ENCODE measurements at places on chromosomes 3 and 15. TPM values are rescaled to one million over a fixed set of nuclear protein-coding genes. Genes with fewer than 3 reads are reported as not detected.
A peak's percentile ranks its signal among the peaks of the same experiment; 100 is the strongest.

- DNase-seq = no peak
Observed at GRCh38 chr3:4895838-4896237, 83.4 kb upstream of the BHLHE40 start.

DNA sequence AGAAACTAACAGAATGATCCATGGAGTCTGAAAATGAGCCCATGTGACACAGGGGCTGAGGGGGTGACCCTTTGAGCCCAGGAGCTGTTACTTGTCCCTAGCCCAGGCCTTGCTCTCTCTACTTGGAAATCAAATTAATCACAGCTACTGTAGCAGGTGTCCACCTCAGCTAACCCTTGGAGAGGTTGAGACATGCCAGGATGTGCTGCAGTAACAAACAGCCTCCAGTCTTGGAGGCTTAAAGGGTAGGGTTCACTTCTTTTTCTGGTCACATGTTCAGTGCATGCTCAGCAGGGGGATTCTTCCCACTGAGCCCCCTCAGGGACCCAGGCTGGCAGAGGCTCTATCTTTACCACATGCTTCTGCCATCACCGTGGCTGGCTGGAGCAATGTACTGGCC, 21.4 kb downstream of the TPRA1 start:
- no peak for DNase-seq

The CFAP20DC gene
- 2.9 TPM for total RNA-seq

DNA sequence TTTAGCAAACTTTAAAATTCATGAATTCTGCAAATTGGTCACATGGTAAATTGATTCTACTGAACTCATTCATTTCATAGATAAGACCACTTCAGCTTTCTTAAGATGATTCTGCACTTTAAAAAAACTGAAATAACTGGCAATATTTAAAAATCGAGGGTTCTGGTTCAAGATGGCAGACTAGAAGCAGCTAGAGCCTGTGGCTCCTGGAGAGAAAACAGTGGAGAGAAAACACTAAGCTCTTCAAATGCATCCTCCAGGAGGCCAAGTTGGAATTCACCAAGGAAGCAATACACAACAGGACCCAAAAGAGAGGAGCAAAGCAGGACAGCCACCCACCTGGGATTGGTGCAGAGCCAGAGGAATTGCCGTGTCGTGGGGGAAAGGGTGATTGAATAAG, 132.1 kb downstream of the SPATA16 start:
- DNase-seq = no peak

DNA sequence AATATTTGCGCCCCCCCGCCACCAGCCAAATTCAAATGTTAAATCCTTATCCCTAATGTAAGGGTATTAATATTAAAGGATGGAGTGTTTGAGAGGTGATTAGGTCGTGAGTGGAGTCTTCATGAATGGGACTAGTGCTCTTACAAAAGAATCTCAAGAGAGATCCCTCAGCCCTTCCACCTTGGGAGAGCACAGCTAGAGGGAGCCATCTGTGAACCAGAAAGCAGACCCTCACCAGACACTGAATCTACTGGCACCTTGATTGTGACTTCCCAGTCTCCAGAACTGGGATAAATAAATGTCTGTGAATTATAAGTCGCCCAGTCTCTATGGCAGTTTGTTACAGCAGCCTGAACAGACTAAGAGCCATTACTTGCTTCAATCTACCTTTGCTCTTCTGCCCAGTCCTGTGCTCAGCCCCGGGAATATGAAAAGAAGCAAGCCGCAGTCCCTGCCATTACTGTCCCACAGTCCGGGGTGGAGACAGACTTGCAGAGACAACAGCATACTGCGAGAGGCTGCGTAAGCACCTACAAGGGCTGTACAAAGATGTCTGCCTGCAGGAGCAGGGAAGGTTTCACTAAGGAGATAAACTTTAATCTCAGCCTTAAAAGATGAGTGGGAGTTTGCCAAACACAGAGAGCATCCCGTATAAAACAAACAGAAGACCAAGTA, 110.7 kb upstream of the TMCO5A start:
- no peak for DNase-seq

The BCL2A1 gene
- total RNA-seq = 0.44 TPM

DNA sequence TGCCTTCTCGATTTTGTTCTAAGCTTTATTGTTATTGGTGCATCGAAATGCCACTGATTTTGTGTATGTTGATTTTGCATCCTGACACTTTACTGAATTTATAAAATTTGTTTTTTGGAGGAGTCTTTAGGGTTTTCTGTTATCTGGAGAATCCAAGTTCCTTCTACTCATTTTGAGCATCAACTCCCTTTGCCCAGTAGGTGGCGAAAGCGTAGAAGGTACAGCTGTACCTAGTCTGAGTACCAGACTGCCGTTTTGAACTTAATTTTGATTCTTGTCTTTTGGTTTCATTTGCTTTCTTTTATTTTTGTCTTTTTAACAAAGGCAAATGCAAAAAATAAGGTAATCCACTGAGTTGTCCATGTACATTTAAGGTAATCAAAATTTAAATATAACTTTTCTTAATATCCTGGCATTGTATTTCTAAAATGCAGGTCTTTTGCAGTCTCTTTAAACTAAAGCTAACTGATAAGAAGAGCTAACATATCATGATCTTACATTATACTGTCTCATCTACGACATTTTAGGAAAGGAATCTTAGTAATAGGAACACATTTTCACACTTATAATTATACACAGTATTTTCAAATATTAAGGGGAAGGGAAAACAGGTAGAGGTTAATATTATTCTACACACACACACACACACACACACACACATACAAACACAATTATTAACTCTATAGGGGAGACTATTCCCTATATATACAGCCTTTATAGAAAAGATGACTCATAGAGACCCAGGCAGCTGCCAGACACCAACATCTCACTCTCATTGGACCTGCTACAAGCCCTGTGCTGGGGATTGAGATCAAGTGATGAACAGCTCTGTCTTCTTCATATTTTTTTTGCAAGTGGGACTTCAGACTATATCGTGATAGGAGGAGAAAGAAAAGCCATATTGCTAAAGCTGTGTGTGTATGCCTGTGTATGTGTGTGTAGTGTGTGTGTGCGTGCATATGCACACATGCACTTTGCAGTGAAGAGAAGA, 71.8 kb downstream of the SYNPR start:
- peak; percentile 24 for DNase-seq

GRCh38 chr15:31973197-31973596, 57.1 kb upstream of the CHRNA7 start:
- DNase-seq = no peak

GRCh38 chr3:142973217-142974009, 9.9 kb upstream of the PAQR9 start:
- no peak for DNase-seq

GRCh38 chr3:195257454-195258448, 13.2 kb downstream of the XXYLT1 start:
- no peak for DNase-seq

The SLCO2A1 gene
- 0.52 TPM for total RNA-seq

The KBTBD13 gene
- not detected for total RNA-seq

DNA sequence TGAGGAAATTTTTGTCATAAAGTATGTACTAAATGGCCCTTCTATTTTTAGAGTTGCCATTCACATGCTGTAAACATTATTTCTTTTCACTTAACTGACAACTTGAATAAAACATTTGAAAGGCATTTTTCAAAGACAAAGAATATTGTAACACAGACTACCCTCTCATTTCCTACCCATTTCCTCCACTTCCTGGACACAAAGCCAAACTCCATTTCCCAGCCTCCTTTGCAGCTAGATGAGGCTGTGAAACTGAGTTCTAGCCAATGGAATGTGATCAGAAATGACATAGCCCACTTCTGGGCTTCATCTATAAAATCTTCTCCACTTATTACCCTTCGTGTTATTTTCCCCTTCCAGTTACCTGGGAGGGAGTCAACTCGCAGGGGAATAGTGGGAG, 288.9 kb upstream of the DPH6 start:
- DNase-seq = no peak

- DNase-seq = no peak
Observed at GRCh38 chr3:13621381-13622221, 72.7 kb downstream of the FBLN2 start.

The IMPDH2 gene
- total RNA-seq = 599 TPM

GRCh38 chr3:192867645-192868044, 50.0 kb downstream of the MB21D2 start:
- DNase-seq = no peak

The BNC1 gene
- total RNA-seq = not detected

- no peak for DNase-seq
Observed at GRCh38 chr3:64444490-64445108, 219.3 kb upstream of the PRICKLE2 start.

DNA sequence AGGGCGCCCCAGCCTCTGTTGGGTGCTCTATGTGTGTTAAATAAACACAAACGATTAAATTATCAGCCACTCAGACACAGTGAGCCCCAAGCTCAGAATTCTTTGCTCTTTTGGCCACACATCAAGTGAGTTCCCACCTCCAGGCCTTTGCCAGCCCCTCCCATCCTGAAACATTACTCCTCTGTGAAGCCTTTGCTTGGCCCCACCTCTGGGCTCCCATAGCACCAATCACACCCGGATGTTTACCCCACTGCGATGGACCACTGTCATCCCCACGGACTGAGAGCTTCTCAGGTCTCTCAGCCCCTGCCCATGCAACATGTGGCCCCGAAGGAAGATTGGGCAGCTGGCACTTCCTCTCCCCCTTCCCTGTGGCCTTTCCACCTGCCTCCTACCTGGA, 85.1 kb downstream of the NUP210 start:
- no peak for DNase-seq

DNA sequence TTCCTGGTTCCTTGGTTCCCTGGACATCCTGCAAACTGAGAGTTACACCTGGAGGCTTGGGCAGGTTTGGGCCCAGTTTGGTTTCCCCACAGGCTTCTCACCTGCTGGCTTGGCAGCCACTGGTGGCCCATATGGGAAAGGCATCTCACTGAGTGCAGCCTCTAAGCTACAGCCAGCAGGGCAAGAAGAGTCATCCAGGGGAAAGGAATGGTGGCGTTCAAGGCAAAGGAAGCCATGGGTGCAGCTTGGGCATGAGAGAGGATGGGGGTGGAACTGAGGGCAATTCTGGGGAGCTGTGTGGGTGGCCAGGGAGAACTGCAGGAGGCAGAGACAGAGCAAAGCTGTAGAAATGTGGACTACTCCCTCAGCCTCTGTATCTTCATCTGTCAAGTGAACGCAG, 106.4 kb downstream of the EPHB1 start:
- DNase-seq = no peak

- DNase-seq = no peak
Observed at GRCh38 chr3:185629554-185630181, 43.6 kb downstream of the SENP2 start.

DNA sequence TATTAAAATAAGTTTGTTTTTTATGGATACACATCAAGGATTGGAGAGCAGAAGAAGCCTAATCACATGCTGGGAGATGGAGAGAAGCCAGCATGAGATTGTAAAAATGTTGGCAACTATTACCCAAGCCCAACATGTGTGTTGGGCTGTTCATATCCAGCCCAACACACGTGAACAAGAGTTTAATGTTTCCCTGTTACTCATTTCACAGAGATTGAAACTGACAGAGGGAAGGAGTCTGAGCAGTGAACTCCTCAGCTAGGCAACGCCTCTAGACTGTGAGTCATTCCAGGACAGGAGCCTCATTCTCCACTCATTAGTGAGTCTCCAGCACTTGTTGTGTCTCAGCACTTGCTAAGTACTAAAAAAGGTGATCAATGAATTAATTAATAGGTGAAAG, 43.2 kb upstream of the CMSS1 start:
- DNase-seq = no peak

GRCh38 chr3:9809615-9810432, at the start of gene TTLL3:
TTLL3 (plus strand) TSS chr3:9810262; CDS start chr3:9810662, 400 bp downstream.
- no peak for DNase-seq

Measured in HCT116 (cell line).